ENCODE measurements at places on chromosomes 13 and 19.

DNA sequence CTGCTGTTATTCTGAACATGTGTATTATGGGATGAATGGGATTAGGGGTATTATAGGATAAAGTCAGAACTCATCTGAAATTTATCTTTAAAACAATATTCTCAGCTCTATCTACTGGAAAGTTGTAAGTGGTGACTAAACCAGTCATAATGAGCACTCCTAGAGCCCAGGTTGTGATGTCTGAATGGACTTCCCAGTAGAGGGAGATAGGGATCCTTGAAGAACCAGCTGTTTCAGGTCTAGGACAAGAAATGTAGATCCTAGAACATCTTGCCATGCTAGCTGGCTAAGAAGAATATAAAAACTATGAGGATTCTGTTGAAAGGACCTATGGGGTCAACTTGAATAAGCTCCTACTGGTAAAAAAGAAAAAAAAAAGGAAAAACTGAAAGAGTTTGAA is 310.8 kb downstream of the SLC7A1 start:
- DNase-seq, result no peak

GRCh38 chr13:48315969-48316650 is 12.6 kb downstream of the RB1 start:
- DNase-seq, result no peak

- no peak for DNase-seq
These were observed 2172.2 kb downstream of the PCDH9 start for GRCh38 chr13:65057986-65058385.

GRCh38 chr13:50106559-50106958 is 91.3 kb downstream of the KCNRG start:
- DNase-seq, result no peak

DNA sequence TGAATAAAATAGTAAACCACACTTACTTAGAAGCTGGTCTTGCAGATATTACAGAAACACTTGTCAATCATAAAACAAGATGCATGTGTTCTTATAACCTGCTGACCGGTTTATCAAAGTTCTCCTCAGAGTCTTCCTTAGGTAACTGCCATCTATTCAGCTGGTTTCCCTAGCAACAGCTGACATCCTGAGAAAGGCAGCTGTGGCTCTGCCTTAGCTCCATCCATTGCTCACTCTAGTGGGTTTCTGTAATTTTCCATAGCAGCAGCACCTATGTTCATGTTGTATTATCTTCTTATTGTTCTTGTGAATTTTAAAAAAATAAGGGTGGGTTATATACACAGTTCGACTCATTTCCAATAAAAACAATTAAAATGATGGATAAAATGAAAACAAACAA is 87.8 kb downstream of the RAP2A start:
- no peak for DNase-seq

DNA sequence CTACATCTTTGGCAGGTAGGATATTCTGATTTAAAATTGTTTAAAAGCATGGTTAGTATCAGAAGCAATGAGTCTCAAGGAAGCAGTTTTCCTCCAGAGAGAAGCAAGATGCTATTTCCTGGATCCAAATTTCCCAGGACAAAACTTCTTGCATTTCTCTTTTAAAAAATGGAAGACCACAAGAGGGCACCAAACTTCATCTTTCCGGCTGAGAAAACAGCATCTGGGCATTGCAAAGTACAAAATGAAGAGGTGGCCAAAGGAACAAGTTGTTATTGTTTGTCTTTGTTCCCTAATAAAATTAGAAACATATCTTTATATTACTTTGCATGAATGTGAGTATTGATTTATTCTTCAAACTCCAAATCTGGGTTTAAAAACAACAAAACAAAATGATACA is 60.0 kb upstream of the LRCH1 start:
- DNase-seq, result peak; percentile 54

DNA sequence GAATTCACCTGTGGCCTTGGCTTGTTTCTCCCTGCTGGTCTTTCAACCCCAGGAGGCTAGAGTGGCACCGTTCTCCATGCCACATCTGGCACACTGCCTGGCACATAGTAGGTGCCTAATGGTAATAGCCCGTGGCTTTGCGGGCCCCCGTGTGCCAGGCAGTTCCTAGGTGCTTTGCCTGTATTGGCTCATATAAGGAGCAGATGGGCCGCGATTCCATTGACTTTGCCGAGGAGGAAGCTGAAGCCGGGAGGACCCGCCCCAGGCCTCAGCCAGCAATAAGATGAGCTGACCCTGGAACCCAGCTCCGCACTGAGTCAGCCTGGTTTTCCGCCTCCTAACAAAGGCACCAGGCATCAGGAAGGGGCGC is 807 bp downstream of the PGLYRP1 start:
- no peak for DNase-seq

DNA sequence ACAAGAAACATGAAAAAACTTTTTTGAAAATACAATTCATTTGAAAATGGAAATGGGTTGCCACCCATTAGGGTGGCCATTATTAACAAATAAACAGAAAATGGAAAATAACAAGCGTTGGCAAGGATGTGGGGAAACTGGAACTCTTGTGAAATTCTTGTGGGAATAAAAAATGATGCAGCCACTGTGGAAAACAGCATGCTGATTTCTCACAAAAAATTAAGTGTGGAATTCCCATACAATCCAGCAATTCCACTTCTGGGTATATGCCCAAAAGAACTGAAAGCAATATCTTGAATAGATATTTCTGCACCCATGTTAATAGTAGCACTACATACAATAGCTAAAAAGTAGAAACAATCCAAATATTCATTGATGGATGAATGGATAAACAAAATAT is 165.2 kb downstream of the DCLK1 start:
- no peak for DNase-seq

- no peak for DNase-seq
These were observed 102.9 kb upstream of the STARD13 start for GRCh38 chr13:33388286-33388998.

- DNase-seq, result peak; percentile 35
These were observed 8.6 kb upstream of the NUP62 start for GRCh38 chr19:49937750-49938381.

- no peak for DNase-seq
These were observed 10.1 kb downstream of the KASH5 start for GRCh38 chr19:49398001-49398615.

GRCh38 chr19:58554494-58555368 is at the start of gene CHMP2A:
Gene CHMP2A (minus strand): TSS chr19:58555105. CDS start chr19:58554212, 893 bp downstream.
- peak; percentile 93 for DNase-seq

- DNase-seq, result no peak
These were observed 172.0 kb downstream of the TSHZ3 start for GRCh38 chr19:31177246-31177645.
